Immature natural killer cell (primary cell): ENCODE measurements at places on chromosomes 7 and 10.

GRCh38 chr7:112262855-112263487 is 56.5 kb downstream of the ZNF277 start:
- DNase-seq: no peak

- DNase-seq: no peak
Observed at GRCh38 chr7:132939495-132939894, 142.4 kb downstream of the CHCHD3 start.

- no peak for DNase-seq
Observed at GRCh38 chr10:100327007-100327717, 2.9 kb downstream of the PKD2L1 start.

DNA sequence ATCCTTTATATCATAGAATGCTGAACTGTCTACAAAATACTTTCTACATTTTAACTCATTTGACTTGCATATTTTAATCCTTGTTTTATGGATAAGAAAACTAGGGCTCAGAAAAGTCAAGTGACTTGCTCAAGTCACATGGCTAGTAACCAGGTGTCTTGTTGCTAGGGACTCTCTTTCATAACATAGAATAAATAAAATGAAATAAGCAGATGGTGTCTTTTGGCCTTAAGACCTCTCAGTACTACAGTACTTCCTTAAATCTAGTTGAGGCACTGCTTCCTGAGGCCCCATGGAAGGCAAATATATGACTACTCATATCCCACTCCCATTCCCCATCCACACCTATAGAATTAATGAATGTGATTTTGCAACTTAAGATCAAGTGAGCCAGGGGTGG is 87.9 kb downstream of the CDK6 start:
- DNase-seq: no peak

- no peak for DNase-seq
Observed at GRCh38 chr10:101858723-101859500, 15.3 kb upstream of the KCNIP2 start.

DNA sequence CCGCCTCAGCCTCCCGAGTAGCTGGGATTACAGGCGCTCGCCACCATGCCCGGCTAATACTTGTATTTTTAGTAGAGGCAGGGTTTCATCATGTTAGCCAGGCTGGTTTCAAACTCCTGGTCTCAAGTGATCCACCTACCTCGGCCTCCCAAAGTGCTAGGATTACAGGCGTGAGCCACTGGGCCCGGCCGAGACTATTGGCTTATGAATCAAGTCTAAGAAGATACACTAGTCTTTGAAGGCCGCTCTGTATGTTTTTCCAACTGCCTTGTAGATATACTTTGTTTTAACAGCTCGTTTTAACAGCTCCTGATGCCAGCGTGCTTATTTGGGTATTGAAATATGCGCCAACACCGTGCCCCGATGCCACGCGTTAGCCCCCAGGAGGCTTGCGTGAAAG is 136.4 kb upstream of the SH2B2 start:
- no peak for DNase-seq

DNA sequence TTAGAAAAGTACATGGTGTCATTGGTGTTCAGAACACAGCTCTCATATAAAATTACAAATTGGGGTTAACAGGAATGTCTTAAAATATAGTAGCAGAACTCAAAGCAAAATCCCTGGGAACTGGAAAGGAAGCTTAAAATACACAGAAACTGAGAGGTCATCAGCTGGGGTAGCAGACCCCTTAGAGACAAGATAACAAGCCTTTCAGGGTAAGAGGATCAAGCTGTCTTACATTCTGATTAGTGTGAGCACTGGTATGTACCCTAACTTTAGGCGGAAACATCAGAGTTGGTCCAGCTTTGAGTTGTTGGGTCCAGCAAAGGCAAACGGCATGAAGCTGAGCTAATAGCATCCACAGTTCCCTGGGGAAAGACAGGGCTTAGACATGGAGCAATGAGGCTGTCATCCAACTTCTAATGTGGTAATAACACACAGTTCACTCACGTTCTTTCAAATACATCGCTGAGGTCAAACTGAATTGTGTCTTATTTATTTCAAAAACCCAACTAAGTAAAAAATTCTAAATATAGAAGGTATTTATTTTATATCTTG is 32.6 kb downstream of the ARHGAP21 start:
- no peak for DNase-seq

DNA sequence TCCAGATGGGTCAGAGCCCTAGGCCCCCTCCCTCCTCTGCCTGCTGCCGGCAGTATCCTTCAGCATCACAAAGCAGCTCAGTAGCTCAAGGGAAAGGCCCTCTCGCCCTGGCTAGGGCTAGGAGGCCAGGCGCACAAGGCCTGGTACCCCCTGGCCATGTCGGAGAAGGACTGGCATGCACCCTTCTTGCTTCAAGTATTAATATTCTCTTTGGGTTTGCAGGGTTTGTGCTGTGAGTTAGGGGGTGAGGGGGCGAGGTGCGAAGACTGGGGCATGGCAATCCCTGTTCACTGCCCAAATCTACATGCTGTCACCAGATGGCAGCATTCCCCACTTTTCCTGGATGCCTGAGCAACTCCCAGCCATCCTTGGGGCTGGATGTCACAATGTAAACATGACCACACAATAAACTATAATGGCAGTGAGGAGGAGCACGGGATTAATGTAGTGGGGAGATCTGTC is 105.2 kb downstream of the NEURL1 start:
- DNase-seq: no peak

DNA sequence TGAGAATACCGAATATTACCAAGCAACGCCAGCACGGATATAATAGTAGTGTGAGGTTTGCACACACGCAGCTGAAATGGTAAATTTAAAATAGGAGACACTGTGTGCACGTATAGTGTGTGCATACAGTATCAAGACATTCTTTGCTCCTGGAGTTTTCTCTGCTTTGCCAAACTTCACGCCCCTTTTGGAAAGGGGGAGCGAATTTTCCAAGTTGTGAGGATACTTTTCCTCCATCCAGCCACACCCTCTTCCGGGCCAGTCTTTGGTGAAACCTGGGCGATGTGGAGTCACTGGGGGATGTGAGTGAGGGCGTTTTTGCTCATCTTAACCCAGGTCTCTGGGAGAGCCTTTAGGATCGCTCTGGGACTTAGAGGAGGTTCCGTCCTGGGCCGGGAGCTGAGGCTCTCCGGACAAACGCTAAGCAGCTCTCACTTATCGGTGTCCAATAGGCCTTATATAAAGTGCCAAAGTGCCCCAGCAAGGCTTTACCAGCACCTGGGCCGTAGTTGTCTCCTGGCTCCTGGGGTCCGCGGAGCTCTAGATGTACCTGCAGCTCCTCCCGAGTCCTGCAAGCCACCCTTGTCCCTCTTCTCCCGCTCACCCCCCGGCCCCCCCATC is 160.0 kb upstream of the MKI67 start:
- DNase-seq: no peak

GRCh38 chr7:135246191-135246825 is 12.7 kb downstream of the STRA8 start:
- DNase-seq: no peak

DNA sequence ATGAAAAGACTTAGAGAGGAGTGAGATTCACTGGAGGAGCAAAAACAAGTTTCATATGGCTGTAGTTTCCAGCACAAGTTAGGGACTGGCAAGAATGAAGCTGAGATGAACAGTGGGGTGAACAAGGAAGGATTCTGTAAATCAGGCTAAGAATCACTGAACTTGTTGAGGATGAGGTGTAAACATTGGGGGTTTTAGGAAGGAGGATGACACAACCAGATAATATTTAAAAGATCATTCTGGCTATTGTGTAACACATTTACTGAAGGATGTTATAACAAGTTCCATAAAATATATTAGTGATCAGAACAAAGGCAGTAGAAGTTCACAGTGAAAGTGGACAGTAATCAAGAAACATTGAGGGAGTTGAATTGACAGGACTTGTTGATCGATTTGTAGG is 68.9 kb downstream of the CD36 start:
- no peak for DNase-seq

DNA sequence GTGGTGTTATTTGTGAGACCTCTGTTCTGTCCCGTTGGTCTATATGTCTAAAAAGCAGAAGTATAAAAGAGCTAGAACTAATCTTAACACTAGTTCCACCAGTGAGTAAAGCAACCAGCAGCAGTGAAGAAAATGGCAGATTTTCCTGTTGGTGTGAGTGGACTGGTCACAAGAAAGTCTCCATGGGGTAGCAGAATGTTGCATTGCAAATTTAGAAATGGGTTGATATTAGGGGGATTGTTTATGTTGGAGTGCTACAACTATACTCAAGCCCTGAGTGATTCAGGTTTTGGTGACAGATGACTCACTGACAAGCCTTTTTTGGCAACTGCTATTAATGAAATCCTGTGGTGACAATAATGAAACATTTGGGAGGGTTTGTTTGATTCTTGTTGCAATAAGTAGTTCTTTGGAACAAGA is 5.6 kb downstream of the AVL9 start:
- DNase-seq: no peak

GRCh38 chr7:831596-832166 is 595 bp upstream of the SUN1 start:
- no peak for DNase-seq

GRCh38 chr10:28177944-28178637 is 124.8 kb downstream of the MPP7 start:
- DNase-seq: peak; percentile 33

GRCh38 chr7:21960922-21961321 is 15.2 kb upstream of the CDCA7L start:
- no peak for DNase-seq

- no peak for DNase-seq
Observed at GRCh38 chr10:49661140-49661856, 18.2 kb upstream of the C10orf53 start.

DNA sequence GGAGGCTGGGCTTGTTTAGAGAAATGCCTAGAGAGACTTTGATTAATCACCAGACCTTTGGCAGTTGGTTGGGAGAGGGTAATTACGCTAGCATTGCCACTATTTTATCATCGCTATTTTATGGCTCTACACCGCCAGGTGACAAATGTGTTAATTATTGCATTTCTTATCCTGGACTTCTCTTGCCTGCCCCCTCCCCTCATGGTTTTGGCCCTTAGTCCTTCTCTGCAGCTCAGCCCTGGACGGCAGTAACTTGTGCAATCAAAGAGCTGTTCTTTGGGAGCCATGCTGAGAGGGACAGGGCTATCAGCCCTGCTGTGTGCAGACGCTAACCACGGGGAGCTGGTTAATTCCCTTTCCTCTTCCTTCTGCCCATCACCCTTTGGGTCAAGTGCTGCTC is 585.0 kb downstream of the AUTS2 start:
- no peak for DNase-seq

DNA sequence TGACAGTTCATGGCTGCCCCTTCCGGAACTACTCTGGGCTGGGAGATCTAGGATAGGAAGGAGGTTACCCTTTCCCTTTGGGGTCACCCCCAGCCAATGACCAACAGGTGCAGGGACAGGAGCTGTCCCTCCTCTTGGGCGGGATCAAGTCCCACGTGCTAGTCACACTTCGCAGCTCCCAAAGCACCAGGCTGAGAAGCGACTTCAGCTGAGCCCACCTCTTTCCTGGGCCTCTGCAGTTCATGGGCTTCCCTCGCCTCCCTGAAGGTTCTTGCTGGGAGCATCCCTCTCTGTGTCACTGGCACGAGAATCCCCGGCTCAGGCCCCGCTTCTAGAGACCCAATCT is 115.5 kb downstream of the FAM53B start:
- DNase-seq: no peak

DNA sequence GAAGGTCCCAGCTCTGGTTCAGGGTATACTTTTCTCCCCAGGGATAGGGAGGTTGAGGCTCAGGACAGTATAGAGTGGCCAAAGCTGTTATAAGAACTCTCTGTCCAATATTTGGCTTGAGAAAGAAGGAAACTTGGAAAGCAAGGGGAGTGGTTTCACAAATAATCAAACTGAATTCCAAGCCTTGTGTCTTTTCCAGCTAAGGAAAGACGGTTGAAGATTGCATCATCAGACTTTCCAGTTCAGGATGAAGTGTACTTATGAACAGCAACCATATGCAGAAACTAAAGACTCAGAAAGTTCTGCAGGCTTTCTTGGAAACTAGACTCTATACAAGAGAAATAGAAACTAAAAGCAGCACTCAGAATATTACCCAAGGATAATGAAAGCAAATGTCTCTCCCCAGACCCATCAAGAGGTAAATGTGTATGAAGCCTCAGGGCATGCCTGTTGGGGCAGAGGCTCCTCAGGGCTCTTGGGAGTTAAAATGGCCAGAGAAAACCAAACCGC is 46.4 kb downstream of the RAMP3 start:
- DNase-seq: no peak

GRCh38 chr7:106054156-106054910 is 57.8 kb downstream of the SYPL1 start:
- DNase-seq: no peak

DNA sequence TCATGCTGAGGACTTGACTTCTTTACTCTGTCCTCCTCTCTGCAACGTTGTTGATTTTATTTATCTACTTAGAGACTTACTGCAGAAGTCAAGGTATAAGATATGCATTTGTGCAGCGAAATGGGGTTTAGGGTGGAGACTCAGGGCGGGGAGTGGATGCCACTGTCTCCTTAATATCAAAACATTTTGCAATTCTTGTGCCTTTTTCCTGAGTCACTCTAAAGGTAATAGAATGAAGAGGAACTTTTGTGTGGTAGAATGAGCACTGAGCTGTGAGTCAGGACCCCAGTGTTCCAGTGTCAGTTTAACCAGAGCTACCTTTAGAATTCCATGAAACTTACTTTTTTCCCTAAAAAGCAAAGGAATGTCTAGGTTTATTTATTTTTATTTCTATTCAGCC is 78.2 kb downstream of the VTI1A start:
- DNase-seq: no peak

DNA sequence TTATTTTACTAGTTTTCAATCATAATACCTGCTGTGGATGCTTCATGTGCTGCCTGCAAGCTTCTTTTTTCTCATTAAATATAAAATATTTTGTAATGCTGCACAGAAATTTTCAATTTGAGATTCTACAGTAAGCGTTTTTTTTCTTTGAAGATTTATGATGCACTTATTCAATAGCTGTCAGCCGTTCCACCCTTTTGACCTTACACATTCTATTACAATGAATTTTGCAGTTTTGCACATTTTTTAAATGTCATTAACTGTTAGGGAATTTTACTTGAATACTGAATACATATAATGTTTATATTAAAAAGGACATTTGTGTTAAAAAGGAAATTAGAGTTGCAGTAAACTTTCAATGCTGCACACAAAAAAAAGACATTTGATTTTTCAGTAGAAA is 103.0 kb downstream of the PTEN start:
- DNase-seq: no peak

GRCh38 chr7:45660201-45660900 is 86.2 kb downstream of the ADCY1 start:
- no peak for DNase-seq

GRCh38 chr10:35675846-35676245 is 33.8 kb upstream of the FZD8 start:
- no peak for DNase-seq

- no peak for DNase-seq
Observed at GRCh38 chr7:36115448-36116321, 37.4 kb upstream of the EEPD1 start.

DNA sequence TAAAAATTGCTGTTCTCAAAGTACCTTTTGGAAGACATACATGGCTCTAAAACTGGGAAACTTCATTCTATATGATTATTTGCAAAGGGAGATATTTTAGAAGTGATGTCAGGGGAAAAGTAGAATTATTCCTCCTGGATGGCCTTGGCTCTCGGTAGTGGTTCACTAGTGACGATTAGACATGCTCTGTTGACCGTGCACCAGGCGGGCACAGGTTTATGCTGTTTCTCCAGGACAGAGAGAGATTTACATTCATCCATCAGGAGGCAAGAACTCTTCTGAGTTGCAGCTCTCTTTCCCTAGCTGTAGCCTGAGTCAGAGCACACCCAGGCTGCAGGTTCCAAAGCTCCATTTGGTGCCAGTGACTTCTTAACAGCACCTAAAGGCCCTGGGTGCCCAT is 184.9 kb upstream of the WDR11 start:
- DNase-seq: no peak
